Activated naive CD4-positive, alpha-beta T cell treated with anti-CD3 and anti-CD28 coated beads, Interleukin-2, amount 50 U/mL, for 16 hours (primary cell): ENCODE measurements at places on chromosomes 5 and 9.
A peak's percentile ranks its signal among the peaks of the same experiment; 100 is the strongest.

GRCh38 chr9:16368237-16369087 lies 502.0 kb downstream of the BNC2 start:
- DNase-seq, result no peak

DNA sequence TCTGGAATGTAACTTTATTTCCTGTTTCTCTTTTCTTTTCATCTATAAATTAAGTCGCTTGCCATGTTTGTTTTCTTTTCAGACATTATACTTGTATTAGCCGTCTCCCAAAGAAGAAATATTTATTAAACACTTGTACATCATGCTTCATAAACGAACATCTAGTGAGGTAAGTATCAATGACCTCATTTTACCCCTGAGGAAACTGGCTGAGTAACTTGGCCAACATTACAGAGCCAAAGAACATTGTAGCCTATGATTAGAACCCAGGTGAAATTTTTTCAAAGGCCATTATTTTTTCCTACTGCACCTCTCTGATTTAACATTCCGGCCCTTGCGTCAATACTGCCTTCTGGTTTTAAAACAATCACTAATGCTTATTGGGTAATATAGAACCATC lies 4.2 kb downstream of the FREM1 start:
- no peak for DNase-seq

DNA sequence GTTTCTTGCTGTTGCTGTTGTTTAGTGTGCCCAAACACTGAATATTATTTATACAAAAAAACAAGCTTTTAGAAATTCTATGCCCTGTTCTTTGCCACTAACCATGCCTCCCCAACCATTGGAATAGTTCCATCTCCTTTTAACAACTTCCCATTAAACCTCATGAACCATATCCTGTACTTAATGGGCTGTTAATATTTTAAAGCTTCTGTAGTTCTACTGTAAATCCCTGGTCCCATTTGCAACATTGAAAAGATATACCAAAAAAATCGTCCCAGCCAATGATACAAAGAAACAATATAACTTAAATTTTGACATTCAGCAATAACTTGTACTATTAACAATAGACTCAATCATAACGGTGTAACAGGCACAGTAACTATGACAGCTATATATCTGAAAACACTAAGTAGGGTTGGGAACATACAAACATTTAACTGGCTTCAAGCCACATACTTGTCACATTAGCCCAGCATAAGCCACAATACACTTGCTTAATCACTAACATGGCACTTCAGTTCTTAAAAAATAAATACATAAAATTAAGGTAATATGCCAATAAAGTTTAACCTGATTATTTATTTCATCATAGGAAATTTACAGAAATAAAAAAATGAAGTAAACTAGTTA lies 86.1 kb downstream of the ADAMTS6 start:
- DNase-seq, result no peak

DNA sequence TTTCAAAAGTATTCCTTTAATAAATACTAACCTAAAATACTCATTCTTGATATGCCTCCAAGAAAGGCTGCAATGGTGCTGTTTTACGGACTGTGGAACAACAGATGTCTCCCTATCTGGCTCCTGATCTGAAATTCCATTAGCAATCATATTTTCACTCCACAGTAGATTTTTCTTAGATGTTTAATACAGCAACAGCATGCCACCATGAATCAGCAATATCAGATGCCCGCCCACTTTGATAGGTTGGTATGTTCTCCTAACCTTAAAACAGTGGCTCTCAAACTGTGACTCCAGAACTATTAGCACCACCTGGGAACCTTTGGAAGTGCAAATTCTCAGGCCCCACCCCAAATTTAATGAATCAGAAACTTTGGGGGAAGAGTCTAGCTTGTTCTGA lies 110.2 kb downstream of the MLLT3 start:
- DNase-seq, result no peak

DNA sequence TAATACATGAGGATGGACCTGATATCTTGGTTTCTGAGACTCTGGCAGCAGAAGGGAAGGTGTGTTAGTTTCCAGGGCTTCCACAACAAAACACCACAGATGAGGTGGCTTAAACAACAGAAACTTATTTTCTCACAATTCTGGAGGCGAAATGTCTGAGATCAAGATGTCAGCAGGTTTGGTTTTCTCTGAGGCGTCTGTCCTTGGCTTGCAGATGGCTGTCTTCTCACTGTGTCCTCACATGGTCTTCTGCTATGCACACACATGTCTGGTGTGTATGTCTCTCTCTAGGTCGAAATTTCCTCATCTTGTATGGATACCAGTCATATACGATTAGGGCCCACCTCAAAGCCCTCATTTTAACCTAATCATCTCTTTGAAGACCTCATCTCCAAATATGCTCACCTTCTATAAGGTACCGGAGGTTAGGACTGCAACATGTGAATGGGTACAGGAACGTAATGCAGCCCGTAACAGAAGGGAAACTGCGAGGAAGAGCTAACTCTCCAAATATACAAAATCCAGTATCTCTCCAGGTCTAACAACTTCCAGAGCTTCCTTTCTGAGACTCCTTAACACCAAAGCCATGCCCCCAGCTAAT lies 139.8 kb upstream of the SMARCA2 start:
- DNase-seq, result no peak

DNA sequence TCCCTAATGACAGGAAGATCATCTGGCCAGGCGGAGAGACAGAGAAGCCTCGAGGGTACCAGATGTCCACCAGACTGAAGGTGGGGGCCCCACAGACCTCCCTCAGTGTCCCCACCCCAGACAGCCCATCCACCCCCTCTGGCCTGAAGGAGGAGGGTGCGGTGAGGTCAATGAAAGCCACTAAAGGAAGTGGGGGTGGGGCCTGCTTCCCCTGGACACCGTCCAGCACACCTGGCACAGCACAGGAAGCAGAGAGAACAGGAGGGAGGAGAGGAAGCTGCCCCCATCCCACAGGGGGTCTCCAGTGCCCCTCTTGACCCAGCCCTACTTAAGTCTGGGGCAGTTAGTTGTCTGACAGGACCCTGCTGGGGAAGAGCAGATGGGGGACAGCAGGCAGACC lies 11.2 kb downstream of the LRRC26 start:
- DNase-seq, result no peak

GRCh38 chr9:71858812-71859211 lies 52.2 kb downstream of the ABHD17B start:
- no peak for DNase-seq

- DNase-seq, result no peak
Observed at GRCh38 chr5:77339337-77339890, 128.9 kb downstream of the PDE8B start.

DNA sequence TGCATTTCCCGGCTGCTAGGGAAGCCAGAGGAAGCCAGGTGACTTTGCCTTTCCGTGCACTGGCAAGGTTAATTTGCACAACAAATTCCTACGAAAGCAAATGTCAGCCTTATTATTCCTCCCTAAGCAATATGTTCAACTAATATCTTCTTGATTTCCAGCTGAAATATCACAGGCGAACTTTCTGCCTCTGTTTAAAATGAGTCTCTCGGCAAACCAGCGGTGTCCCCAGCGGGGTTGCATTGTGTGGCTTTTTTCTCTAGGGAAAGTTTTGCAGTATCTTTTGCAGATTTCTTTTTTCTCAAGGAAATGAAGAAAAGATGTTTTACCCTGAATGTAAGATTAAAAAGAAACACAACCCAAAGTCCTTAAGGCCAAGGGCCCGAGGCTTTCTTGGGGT lies 1.9 kb downstream of the DBH start:
- DNase-seq, result no peak

- DNase-seq, result peak; percentile 23
Observed at GRCh38 chr9:71446473-71447411, 321.6 kb downstream of the CEMIP2 start.

- no peak for DNase-seq
Observed at GRCh38 chr5:73729329-73729728, 103.3 kb downstream of the ARHGEF28 start.

GRCh38 chr5:643811-644271 lies 31.7 kb downstream of the CEP72 start:
- no peak for DNase-seq

GRCh38 chr9:16501141-16501540 lies 369.3 kb downstream of the BNC2 start:
- DNase-seq, result no peak

DNA sequence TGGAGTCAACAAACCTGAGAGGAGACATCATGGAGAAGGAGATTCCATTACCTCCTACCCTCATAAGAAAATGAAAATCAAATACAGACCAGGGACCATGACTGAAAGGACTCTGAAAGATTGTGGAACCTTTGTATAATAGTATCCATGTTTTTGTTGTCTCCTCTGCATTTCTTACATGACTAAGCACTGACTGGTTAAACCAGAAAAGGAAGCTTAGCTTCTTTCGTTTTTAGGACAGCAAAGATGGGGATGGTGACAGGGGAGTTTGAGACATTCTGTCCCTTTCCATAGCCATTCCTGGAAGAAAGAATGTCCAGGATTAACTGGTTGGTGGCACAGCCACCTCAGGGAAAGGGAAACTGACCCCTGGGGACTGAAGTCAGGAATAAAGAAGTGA lies 22.2 kb downstream of the ITGA1 start:
- DNase-seq, result no peak

DNA sequence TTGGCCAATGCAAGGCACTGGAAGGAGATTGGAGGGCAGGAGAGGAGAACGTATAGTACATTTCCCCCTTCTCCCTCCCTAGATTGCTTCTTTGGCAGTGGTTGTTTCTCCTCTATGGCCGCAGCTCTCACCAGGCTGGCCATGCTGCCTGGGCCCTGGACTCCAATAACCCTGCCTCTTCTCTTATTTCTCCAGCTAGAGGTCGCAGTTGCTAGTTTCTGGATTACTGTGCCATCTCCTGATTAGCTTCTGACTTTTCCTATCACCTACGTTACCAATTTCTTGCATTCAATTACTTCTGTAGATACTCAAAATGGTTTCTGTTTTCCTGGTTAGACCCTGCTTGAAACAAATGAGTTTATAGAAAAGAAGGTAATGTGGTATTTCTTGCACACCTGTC lies 2.4 kb upstream of the MACIR start:
- no peak for DNase-seq

DNA sequence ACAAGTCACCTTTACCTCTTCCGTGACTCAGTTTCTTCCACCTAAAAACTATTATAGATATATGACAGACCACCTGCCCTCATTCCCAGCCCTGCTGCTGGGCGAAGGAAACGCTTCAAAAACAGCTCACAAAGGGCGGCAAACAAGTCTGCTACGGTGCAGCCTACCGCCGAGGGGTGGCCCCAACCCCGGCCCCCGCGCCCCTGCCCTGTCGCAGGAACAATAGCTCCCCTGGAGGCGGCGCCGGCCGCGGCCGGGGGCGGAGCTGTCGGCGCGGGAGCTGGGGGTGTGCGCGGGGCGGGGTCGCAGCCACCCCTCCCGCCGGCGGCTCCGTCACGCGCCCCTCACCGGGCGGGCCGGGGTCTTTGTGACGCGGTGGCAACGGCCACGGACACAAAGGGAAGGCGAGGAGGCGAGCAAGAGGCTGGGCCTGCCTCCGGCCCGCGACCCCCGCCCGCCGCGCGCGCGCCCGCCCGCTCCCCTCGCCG lies at the start of gene TMEFF1:
TSS of gene TMEFF1 (plus strand) at position 362 of the 488 bp plus-strand sequence. CDS start 396 bp downstream, outside the sequence.
- DNase-seq, result peak; percentile 60

- no peak for DNase-seq
Observed at GRCh38 chr9:121253821-121254501, 14.0 kb upstream of the GSN start.

DNA sequence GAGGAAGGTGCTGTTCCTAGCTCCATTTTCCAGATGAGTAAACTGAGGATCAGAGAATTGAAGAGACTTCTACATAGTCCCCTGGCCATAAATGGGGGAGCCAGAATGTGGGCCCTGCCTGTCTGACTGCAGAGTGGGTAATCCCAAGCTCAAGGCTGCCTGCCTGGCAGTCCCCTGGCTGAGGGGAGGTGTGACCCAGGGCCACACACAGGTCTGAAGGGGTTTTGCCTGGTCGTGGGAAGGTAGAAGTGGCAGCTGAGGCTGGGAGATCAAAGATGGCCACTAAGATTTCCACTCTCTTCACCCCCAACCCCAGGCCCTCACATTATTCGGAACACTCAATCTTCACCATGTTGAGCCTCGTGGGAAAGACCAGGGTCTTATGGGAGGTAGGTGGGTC lies 176.3 kb downstream of the MACROH2A1 start:
- no peak for DNase-seq

- DNase-seq, result no peak
Observed at GRCh38 chr9:123422635-123423310, 66.8 kb downstream of the CRB2 start.

GRCh38 chr5:95927927-95928723 lies 33.5 kb downstream of the ELL2 start:
- no peak for DNase-seq

DNA sequence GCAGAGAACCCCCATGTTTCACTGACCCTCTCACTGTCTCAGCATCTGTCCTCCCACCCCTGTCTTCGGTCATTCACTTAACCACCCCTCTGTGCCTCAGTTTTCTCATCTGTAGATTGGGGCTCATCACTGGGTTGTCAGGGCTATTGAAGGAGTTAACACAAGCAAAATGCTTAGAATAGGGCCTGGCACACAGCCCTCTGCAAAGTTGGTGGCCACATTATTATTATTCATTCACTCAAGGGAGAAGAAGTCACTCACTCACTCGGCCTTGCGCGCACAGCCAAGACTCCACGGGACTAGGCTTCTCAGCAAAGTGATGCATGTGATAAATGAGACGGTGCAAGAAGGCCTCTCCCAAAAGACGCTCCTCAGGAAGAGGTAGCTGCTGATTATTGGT lies 8.0 kb downstream of the PDGFRB start:
- DNase-seq, result no peak

DNA sequence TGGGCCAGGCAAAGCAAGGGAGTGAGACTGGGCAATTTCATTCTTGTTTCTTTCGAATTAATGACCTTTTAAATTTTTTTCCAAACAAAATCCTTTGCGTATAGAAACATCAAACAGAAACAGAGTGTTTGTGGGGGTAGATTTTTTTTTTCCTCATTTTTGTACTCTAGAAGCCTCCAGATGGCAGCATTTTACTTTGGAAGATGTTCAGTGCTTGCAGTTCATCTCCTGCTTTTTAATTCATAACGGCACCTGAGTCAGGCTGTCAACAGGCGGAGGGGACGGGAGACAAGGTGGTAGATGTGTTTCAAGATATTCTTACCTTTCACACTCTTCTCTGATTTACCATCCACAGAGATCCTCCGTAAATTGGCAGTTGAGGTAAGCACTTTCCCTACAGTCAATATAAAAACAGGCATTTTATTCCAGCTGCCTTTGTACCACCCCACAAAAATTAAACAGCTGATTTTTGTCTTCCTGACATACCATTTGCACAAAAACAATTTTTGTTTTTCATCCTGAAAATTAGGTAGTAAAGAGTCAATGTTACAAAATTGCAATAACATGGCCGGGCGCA lies 99.5 kb upstream of the FBXL17 start:
- DNase-seq, result no peak

DNA sequence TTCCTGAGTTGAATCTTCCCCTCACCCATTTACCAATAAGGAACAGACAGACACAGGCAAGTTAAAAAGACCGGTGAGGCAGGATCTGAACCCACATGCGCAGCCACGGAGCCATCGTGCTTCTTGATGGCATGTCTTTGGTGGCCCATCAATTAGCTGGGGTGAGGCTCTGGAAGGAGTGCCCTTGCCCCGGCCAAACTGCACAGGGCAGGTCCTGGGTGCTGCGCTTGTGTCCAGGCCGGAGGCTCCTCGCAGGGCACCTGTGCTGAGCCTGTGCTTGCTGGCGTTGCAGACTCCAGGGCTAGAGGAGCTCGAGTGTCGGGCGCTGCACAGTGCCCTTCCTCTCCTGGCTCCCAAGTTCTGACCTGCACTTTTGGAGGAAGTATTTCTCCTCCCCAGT lies 66.4 kb downstream of the PSMB7 start:
- DNase-seq, result no peak
